Activated T-cell treated with anti-CD3 and anti-CD28 coated beads, Interleukin-2, amount 50 U/mL, for 48 hours (primary cell): ENCODE measurements at places on chromosomes 4 and X.

GRCh38 chr4:134862116-134862515 is 660.5 kb upstream of the PABPC4L start:
- no peak for DNase-seq

DNA sequence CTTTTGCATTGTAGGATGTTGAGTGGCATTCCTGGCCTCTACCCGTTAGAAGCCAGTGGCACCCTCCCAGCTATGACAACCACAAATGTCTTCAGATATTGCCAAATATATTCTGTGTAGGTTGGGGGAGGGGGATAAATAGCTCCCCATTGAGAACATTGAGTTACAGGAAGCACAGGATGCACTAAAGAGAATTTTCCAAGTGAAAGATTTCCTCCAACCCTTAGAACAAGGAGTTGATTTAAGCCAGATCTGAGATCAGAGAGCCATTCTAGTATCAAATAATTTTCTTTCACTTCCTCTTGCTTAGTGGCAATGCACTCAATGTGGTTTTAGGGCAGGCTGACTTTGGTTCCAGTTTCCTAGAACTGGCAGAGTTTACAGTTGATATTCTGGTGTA is 436.6 kb downstream of the C4orf33 start:
- no peak for DNase-seq

- no peak for DNase-seq
Observed at GRCh38 chr4:158500054-158500453, 21.6 kb upstream of the RXFP1 start.

GRCh38 chr4:87574996-87575395 is 33.3 kb upstream of the DSPP start:
- DNase-seq = no peak

GRCh38 chr4:126446917-126447316 is 1132.2 kb downstream of the FAT4 start:
- DNase-seq = no peak

- no peak for DNase-seq
Observed at GRCh38 chr4:78937837-78938236, 1.4 kb downstream of the PAQR3 start.

DNA sequence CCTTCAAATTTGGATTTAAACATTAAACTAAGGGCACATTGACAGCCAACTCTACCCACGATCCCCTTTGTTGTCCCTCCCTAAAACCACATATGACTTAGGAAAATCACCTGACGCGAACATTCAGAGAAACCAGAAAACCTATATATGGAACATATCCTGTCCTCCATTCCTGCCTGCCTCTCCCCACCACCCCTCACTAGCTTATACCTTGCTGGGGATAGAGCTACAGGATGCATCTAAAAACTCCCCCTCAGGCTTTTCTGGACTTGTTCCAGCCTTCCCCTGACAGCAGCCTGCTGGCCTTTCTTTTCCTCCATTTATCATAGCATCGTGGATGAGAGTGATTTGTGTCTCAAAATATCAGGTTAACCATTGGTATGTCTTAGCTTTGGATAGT is 8.8 kb downstream of the STK26 start:
- DNase-seq = no peak

DNA sequence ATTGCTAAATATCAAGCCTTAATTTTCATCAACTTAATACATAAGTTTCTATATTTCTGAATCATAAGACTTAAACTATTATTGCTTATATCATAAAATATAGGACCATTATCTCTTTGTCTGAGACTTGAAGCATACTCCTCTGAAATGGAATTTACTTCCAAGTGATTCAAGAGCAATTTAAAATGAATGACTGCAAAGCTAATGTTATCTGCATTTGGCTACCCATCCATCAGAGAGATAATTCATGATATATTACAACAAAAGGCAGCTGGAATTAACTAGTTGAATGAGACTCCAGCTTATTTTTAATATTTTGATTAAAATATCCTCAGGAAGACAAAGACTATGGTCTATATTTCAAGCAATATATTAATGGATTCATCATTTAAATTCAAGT is 208.6 kb downstream of the UNC5C start:
- DNase-seq = no peak

DNA sequence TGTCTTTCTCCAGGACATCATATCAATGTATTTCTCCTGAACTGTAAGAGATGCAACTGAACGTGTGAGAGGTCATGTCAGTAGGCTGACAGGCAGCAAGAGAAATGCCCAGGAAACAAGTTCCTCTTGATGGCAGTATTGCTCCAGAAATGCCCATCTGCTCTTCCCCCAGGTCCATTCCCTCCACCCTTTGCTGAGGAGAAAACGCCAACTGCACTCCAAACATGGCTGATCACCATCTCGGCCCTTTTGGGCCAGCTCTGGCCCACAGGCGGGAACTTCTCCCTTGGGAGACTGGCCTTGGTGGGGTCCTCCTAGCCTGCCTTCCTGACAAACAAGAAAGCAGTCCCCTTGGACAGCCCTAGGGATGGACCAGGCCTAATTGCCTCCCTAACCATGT is 276.5 kb upstream of the AGTR2 start:
- DNase-seq = no peak

DNA sequence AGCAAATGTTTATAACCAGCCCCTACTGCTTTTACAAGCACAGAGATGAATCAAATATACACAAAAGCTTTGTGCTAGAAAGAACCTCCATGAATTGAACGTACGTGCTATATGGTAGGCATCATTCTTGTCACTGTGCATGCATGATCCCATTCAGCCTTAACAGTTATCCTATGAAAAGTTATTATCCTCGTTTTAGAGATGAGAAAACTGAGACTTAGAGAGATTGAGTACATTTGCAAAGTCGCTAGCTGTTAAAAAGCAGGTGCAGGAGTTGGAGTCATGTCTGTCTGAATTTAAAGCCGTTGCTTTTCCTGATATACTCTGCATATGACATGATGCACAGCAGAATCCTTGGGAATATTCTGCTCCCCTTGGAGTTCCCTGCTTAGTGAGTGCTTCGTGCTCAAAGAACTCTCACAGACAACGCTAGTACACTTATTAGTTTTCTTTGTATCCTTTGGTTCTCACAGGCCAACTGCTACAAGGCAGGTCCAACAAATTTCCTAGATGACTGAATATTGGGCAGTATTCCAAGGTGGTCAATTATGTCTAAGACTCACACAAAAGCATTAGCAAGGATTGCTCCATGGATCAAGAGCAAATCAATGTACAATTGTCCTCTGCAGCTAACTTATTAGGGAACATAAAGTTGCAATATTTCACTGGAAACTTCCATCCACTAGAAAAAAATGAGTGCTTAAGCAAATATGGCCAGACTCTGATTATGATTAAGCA is 42.8 kb upstream of the TRIM2 start:
- DNase-seq = no peak

GRCh38 chr4:124854968-124855367 is 142.4 kb upstream of the ANKRD50 start:
- no peak for DNase-seq

DNA sequence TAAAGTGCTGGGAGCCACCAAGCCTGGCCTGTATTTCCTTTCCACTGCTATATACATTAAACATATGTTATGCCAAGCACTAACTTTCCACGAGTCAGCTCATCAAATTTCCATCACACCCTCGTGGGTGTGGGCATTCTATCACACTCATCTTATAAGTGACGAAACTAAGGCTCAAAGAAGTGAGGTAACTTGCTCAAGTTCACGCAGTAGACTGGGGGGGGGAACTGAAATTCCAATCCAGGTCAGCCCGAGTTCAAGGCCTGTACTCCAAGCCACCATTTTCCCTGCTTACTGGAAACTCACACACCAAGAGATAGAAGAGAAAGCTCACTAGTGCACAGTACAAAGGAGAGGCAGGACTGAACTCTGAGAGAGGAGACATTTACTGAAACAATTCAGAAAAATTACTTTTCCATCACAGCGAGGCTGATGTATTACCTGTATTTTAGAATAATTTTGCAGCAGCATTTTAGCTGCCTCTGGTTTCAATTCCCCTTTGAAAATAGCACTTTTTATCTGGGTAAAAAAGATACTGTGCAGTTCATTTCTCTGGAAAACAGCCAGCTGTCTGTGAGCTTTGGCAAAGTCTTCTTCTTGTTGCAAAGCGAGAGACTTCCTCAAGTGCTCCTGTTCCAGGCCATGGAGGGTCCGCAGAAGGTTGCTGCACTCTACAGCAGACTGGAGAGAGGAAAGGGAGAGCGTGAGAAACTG is 76.8 kb downstream of the EVC2 start:
- DNase-seq = no peak

DNA sequence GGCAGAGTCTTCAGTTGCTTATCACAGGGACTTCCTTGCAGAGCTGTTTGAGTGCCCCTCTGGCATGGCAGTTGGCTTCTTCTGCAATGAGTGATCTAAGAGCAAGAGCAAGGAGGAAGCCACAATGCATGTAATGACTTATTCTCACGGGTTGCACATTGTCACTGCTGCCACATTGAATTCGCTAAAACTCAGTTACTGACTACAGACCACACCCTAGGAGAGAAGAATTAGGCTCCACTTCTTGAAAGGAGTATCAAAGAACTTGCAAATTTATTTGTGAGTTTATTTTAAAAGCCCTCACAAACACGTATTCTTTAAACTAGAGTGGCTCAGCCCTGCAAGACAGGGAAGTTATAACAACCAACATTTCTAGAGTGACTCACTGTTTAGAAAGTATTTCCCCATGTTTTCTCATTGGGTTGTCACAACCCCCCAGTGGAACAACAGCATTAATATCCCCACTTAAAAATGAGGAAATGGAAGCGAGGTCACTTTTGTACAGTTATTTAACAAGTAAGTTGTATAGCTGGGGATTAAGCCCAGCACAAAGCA is 32.4 kb upstream of the RBPJ start:
- DNase-seq = peak; percentile 55

DNA sequence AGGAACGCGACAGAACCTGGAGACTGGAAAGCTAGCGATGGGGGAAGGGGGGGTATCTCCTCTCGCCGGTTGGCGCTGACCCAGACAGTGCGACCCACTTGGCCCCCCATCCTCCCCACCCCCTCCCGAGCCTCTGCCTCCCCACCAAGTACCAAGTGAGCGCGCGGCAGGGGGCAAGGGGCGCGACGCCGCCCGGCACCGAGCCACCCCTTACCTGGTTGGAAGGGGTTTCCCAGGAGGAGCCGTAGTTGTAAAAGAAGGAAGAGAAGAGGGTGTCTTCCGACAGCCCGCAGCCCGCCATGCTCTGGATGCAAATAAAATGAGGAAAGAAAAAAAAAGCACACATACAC is 112.2 kb downstream of the DHX15 start:
- DNase-seq = peak; percentile 17

DNA sequence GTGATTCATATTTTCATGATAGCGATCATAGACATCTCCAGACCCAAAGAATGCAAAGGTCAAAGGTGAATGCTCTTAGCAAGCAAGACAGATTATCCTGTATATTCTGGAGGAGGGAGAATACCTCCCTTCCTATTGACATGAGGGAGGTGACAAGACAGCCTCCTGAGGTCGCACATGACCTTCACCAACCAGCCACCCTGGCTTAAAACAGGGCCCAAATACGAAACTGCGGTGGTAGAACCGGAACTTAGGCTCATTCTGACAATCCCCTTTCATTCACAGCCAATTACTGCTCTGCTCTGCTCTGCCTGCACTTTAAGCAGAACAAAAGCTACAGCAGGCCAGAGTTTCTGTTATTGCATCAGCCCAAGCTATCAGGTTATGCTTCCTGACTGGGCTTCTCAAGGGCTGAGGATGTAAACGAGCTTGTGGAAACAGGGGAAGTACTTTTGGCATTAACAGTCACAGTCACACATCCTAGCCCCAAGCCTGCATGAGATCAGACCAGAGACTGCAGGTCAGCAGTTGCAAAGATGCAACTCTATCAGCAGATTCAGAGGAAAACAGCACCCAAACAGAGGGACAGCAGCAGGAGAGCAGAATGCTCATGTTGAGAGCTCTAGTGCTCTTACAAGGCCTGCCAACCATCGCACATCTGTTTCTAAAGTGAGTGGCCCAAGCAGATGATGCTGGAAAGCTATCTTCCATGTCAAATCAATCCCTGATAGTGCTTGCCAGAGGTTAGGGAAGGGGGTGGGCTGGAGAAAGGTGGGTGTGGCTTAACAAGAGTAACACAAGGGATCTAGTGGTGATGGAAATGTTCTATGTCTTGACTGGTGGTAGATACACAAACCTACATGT is 51.3 kb upstream of the MAP3K15 start:
- DNase-seq = peak; percentile 51

GRCh38 chr4:925771-926500 is 6.2 kb downstream of the GAK start:
- no peak for DNase-seq

DNA sequence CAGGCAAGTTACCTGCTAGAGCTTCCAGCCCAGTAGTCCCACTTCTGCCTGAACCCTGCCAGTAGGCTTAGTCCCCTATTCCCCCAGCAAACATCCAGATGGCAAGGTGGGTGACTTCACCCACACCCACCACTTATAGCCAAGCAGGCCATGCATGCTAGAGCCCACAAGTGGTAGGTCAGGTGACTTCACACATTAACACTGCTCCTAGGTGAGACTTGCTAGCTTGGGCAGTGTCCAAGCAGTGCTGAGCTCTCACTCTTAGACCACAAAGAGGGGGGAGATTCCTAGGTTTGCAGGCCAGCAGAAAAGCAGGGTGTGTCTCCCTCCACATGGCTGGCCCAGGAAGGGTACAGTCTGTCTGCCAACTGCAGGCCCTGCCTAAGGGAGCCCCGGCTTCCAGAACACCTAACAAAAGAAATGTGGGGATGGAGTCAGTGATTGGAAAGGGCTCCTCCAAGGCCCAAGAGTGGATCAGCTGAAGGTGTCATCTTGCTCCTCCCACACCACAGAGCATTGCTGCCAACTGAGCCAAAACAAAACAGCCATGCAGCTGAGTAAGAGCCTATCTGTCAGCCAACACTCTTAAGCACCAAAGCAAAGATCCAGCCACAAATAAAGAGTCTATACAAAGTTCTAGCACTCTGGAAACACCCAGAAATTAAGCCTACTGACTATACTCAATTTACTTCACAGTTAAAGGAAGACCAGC is 158.1 kb upstream of the USP38 start:
- no peak for DNase-seq

DNA sequence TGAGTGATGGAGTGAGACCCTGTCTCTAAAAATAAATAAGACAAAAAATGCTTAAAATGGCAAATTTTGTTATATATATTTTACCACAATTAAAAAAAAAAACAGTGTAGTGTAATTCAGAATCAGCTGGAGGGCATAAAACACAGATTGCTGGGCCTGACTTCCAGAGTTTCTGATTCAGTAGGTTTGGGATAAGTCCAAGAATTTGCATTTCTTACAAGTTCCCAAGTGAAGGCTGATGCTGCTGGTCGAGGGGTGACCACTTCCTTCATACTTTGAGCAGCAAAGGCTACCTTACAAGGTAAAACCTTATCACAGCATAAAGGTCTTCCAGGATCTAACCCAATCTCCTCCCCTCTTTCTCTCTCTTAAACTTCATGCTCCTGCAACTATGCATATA is 40.7 kb downstream of the KLHL8 start:
- DNase-seq = no peak
